ENCODE measurements at places on chromosomes 6 and 20.

DNA sequence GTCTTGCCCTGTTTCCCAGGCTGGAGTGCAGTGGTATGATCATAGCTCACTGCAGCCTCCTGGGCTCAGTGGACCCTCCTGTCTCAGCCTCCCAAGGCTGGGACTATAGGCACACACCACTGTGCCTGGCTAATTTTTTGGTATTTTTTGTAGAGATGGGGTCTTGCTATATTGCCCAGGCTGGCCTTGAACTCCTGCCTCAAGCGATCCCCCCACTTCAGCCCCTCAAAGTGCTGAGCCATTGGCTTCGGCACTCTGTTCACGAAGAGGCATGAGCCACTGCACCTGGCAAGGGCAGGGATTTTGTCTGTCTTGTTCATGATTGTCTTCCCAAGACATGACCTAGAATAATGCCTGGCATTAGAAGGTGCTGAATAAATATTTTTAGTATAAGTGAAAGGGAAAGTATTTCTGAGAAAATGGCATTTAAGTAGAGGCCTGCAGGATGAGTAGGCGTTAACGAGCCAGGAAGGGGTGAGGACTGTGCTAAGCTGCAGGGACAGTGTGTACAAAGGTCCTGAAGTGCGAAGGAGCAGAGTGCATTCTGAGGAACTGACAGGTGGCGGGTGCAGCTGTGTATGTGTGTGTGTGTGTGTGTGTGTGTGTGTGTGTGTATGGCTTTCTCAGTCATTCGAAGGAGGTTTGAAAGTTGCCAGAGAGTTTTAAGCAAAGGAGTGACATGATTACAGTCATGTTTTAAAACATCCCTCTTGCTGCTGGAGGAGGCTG is 43.0 kb downstream of the VEGFA start:
- no peak for DNase-seq

GRCh38 chr6:162238675-162239074 is 488.9 kb downstream of the PRKN start:
- no peak for DNase-seq

DNA sequence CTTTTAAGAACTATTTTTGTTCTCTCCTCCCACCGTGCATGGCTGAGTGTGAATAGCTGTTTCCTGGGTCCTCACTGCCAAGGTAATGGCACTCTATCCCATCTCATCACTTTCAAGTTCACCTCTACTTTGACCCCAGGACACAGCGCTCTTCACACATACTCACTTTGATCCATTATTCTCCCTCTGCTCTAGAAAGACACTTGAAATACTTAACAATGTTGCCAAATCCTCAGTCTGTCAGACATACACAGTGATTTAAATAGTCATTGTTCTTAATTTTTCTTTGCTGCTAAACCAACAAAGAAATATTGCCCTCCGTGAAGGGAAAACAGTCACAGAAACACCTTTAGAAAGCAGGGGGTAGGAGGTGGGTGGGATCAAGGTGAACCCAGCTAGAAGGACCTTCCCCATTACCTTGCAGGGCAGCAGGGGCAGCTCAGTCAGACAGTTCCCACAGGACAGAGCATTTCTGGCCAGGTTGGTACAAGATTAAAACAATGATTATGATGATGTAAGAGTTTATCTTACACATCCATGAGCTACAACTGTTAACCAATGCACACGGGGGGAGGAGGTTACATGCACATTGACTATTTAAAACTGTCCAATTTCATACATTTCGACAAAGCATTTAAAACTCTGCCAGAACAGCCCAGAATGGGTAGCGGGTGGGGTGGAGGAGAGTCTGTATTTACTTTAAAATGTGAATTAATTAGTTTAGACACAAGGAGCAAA is 2.4 kb downstream of the SLC22A23 start:
- DNase-seq = no peak

DNA sequence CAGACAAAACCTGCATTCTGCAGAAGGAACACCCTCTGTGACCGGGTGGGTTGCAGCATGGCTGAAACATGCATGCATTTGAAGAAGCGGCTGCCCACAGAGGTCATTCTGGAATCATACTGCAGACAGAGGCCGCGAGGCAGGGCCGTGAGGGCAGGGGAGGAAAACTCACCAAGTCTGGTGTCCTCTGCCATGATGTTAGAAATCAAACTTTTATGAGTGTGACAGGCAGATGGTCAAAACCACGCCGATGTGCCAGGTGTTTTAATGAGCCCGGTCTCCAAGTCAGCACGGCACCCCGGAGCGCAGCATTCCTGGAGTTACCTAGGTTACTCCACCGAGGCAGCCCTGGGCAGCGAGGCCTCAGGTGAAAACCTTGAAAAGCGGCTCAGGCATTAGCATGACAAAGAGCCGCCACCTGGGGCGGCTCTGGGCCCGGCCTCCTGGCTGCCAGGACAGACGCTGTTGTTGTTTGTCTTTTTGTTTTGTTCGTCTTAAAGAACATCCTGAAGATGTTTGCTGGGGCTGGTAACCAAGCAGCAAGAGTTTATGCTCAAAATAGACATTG is 255.6 kb downstream of the ERMARD start:
- DNase-seq = no peak

- peak; percentile 75 for DNase-seq
Observed at GRCh38 chr6:71228461-71229041, 60.1 kb upstream of the OGFRL1 start.

DNA sequence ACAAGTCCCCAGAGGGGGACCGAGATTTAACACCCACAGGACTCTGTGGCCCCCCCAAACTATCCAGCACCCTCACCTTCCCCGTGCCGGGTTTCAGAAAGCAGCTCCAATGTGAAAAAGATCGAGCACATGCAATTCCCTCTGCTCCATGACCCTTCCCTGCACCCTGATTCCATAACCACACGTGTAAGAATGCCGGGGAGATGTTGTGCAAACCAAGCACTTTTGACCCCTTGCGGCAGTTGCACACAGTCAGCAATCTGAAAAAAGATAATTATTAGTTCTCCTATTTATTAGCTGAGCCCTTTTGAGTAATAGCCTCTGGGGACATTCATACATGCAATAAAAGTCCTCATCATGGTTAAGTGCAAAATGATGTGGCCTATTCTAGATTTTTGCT is 13.0 kb downstream of the FOXQ1 start:
- no peak for DNase-seq

GRCh38 chr20:51631011-51631950 is 88.8 kb upstream of the NFATC2 start:
- peak; percentile 99 for DNase-seq

GRCh38 chr20:59031564-59032022 is 542 bp downstream of the ATP5F1E start:
- DNase-seq = no peak
